ENCODE measurements at places on chromosomes 1 and 21.

DNA sequence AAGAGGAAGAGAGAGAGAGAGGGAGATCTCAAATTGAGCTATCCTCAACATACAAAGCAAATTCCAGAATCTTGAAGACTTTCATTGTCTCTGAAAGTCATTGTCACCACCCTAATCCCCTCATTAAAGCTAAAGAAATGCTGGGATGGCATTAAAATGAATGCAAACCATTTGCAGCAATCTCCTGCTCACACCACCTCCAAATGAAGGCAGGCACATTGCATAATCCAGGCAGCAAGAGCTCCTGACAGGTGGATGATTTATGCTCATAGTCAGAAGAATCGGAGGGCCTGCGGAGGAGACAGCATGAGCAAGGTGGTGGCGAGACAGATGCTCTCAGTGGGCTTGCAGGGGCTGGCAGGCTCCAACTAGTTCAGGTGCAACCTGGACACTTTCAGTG lies 90.2 kb downstream of the ESRRG start:
- no peak for DNase-seq

- DNase-seq: no peak
Observed at GRCh38 chr1:13623021-13623637, 39.5 kb downstream of the PDPN start.

- DNase-seq: no peak
Observed at GRCh38 chr1:154994591-154994990, 1.2 kb downstream of the LENEP start.

GRCh38 chr1:230857822-230858221 lies 10.5 kb downstream of the C1orf198 start:
- no peak for DNase-seq

DNA sequence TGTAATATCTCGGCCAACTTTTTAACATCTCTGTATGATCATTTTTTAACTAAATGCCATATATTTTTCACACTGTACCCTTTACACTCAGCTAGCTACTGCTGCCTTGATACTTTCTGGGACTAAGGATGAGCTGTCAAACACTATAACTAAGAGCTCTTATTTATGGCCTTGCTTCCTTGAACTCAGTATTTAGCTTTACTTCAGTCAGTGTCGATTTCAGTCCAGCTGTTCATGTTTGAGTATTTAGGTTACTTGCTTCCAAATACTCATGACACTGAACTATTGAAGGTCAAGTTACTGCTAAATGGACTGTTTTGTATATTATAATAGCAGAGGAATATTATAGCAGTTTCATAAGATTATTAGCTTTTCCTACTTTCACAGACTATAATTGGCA lies 25.9 kb upstream of the USP25 start:
- no peak for DNase-seq

- DNase-seq: no peak
Observed at GRCh38 chr1:152449661-152450060, 35.6 kb upstream of the CRNN start.
